Stomach (tissue), 19 donors: ENCODE measurements at places on chromosomes 5 and 9. TPM values are rescaled to one million over a fixed set of nuclear protein-coding genes. Genes with fewer than 3 reads are reported as not detected.

Gene LURAP1L
- total RNA-seq: 22.0 TPM

Gene MEGF10
- total RNA-seq: not detected

Gene RAD50
- total RNA-seq: 60.4 TPM

Gene PCDHB12
- 8.5 TPM for total RNA-seq

GRCh38 chr5:143413958-143414669 lies 10.6 kb upstream of the NR3C1 start:
- no peaks in the 10 kb centered on the region for H3K36me3 ChIP-seq
- no peak for DNase-seq
- H3K27ac ChIP-seq: no peak overlapping the region
- no peak overlapping the region for H3K4me3 ChIP-seq
- H3K4me1 ChIP-seq: no peaks in the 10 kb centered on the region

- no peaks in the 10 kb centered on the region for H3K36me3 ChIP-seq
- no peak overlapping the region for H3K27ac ChIP-seq
- no peak overlapping the region for H3K4me3 ChIP-seq
- H3K27me3 ChIP-seq: no peaks in the 10 kb centered on the region
- H3K4me1 ChIP-seq: peaks cover 100% of the 10 kb centered on the region
- DNase-seq: peak; percentile 77
These were observed 55.6 kb downstream of the RXRA start for GRCh38 chr9:134381671-134382516.

DNA sequence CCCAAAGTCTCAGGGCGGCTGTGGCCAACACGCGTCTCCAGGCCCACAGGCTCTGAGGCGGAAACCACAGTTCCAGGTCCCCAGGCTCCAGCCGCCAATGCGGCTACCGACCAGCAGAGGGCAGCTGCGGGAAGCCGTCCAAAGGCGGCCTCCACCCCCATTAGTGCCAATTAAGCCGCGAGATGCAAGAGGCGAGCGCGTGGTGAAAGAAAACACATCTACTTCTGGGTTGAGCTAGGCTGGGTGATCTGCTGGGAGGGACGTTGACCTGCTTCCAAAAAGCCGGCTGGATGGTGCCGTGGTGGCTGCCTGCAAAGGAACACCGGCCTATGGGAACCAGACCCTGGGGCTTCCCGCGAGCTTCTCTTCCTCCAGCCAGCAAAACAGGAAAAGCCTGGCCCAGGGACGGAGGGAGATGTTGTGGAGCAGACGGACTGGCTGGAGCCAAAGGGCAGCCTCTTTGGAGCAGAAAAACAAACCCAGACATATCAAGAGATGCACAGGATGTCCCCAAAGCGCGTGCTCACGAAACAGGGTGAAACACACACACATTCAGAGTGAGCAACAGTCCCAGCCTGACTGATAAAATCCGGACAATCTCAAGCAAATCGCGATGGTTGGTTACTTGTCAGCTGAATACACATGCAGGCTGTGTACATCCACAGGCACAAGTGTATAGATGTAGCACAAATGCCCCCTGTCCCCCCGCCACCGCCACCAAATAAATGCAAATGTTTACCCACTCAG lies 187.1 kb upstream of the BRINP1 start:
- H3K27me3 ChIP-seq: no peaks in the 10 kb centered on the region
- H3K4me1 ChIP-seq: no peaks in the 10 kb centered on the region
- H3K4me3 ChIP-seq: peak overlapping the region; percentile 24
- peak; percentile 88 for DNase-seq

- H3K4me1 ChIP-seq: no peaks in the 10 kb centered on the region
- no peak overlapping the region for H3K27ac ChIP-seq
- H3K27me3 ChIP-seq: no peaks in the 10 kb centered on the region
- H3K4me3 ChIP-seq: no peak overlapping the region
These were observed 5.9 kb upstream of the ZFP62 start for GRCh38 chr5:180866985-180867384.

- no peaks in the 10 kb centered on the region for H3K27me3 ChIP-seq
- peak; percentile 35 for DNase-seq
- H3K4me1 ChIP-seq: no peaks in the 10 kb centered on the region
- H3K4me3 ChIP-seq: no peak overlapping the region
These were observed 9.1 kb downstream of the UBAC1 start for GRCh38 chr9:135951889-135952663.
